ENCODE measurements at places on chromosomes 1 and 21.
A peak's percentile ranks its signal among the peaks of the same experiment; 100 is the strongest.

GRCh38 chr1:10263450-10264082 lies 53.2 kb downstream of the KIF1B start:
- DNase-seq, result no peak

DNA sequence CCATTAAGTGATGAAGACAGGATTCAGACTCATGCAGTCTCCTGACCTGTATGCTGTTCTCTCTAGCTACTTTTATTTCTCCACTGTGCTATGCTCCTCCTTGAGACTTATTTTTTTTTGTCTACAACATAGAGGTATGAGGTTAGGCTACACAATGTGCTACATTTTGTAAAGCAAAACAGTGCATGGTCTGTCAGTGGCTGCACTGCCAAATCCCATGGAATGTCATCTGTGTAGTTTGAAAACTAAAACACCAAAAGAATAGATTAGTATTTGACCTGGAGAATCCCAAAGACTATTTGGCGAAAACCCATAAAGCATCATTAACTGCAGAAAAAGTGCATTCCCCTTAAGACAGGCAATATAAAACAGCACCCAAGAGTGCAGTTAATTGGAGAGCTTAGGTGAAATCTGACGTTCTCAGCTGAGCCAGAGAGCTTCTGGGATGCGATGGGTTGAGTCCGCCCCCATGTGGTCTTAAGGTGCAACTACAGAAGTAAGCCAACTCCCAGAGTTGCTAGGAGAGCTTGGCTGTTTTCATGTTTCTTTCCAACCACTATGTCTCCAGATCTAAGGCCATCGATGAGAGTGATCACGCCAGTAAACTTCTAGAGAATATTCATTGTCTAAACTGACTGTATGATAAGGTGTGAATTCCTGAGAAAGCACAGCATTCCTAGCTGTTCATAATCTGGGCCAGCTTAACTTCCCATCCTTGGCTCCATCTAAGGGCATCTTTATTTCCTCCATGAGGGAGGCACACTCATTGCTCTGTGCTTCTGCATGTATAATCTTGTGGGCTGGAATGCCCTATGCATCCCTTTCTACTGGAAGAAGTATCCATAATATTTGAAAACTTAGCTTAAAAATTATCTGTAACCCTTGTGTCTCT lies 20.7 kb upstream of the CYP2J2 start:
- DNase-seq, result peak; percentile 70

DNA sequence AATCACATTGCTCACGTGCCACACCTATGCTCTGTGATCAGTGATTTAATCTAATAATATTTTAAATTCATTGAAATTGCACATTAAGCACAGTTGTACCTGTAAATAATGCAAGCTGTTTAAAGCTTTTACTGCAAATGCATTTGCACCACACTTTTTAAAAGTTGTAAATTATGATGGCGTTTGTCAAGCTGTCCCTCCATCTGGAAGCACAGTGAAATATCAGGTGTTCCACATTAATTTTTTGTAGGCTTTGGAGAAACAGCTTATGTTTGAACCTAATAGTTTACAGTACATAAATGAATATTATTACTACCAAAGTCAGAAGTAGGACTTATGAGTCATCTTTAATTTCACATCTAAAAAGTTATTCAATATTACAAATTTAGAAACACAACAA lies 3.0 kb upstream of the DPYD start:
- no peak for DNase-seq

GRCh38 chr1:23692308-23692871 lies 784 bp downstream of the RPL11 start:
- no peak for DNase-seq

GRCh38 chr1:60136395-60136794 lies 62.8 kb upstream of the C1orf87 start:
- DNase-seq, result no peak

- peak; percentile 39 for DNase-seq
These were observed 16.2 kb upstream of the LIN9 start for GRCh38 chr1:226325178-226325577.

DNA sequence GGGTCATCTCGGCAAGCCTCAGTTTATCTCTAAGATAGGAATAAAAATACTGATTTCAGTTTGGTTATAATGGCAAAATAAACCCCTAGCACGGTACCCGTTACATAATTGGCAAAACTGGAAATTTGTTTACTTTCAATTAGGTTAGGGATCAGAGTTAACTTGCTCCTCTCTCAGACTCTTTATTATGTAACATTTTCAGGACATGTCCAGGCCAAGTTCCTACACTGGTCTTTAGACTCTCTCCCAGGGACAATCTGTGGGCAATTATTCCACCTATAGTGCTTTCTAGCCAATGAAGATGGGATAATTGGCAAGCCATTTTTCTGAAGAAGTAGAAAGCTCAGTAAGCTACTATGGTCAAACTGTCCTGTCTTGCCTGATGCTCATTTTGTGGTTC lies 189.4 kb downstream of the NEK7 start:
- no peak for DNase-seq

GRCh38 chr1:161198194-161198896 lies 509 bp downstream of the ADAMTS4 start:
- peak; percentile 48 for DNase-seq

DNA sequence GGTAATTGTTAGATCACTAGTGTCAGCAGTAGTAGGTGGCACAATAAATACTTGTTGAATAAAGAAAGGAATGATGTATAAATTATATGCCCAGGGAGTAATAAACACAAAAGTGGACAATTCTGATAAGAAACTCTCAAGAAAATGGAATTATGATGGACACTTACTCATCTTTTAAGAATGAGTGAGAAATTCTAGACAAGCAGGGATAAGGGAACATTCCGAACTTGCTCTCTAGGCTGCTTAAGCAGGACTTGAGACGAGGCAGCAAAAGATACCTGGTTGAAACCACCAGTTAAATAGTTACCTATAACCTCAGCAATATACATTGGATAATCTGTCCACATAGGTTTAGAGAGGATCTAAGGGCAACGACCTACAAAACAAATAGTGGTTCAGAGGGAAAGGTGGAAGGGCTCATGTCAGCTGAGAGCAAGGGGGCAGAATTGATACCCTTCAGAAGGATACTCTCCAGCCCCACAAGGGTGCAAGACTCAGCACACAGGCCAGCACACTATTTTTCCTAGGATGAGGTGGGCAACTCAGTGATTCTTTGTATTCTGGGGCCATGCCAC lies 46.3 kb downstream of the XCL2 start:
- no peak for DNase-seq

DNA sequence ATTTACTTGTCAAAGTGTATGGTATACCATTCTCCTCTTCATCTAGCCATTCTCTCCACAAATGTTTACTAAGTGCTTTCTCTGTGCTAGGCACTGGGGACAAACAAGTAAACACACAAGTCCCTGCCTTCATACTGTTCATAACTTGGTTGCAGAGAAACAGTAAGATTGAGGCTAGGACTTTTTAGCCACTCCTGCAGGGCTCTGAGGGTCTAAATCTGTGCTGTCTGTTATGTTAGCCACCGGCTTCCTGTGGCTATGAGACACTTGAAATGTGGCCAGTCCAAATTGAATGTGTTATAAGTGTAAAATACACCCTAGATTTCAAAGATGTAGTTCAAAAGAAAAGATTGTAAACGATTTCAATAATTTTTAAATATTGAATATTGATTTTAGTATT lies 50.2 kb downstream of the AZIN2 start:
- no peak for DNase-seq

- peak; percentile 98 for DNase-seq
These were observed 4.9 kb downstream of the SH3BGRL3 start for GRCh38 chr1:26284597-26285347.

DNA sequence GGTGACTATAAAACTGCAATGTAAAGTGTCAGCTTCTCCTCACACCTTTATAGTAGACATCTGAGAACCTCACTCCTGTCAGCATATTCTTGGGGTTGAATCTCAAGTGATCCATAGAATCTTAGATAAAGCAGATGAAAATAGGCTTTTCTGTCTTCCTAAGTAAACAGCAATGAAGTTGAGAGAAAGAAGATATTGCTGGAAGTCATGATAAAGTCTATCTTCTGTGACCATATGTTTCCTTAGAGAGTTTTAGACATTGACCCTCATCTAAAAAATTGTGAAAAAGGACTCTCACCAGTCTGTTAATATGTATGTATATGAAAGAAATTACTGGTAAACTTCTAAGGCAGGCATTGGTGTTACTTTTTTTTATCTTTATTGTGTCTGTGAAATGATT lies 66.8 kb downstream of the LIPI start:
- no peak for DNase-seq

- DNase-seq, result no peak
These were observed 91.3 kb downstream of the CATSPERE start for GRCh38 chr1:244552336-244552735.

DNA sequence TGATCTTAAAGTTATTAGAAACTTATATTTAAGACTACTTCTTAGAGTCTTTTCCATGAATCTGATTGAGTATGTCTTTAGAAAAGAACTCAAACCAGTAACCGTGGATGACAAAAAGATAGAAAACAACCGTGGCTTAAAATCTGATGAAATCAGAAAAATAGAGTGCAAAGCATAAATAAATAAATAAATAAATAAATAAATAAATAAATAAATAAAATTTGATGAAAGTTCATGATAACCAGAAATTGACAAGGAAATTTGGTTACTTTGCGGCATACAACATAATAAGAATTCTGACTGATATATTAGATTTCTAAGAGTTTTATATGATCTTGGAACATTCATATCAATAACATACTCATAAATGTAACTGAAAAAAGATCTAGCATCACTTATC lies 152.1 kb downstream of the AK5 start:
- DNase-seq, result no peak

DNA sequence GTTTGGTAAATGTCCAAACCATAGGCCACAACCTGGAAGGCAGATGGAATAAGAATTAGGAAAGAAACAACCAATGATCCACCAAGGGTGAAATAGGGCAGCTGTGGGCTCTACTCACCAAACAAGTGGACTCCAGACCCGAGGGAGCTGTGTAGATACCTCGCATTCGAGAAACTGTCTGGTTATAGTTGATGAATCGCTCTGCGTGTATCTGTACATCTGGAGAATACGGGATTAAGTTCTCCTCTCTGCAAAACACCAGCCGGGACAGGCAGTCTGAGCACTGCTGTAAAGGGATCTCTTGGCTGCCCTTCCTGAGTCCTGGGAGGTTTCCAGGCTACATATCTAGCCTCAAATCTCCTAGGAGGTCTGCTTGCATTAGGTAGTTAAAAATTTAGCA lies 9.4 kb upstream of the UBR4 start:
- DNase-seq, result no peak

DNA sequence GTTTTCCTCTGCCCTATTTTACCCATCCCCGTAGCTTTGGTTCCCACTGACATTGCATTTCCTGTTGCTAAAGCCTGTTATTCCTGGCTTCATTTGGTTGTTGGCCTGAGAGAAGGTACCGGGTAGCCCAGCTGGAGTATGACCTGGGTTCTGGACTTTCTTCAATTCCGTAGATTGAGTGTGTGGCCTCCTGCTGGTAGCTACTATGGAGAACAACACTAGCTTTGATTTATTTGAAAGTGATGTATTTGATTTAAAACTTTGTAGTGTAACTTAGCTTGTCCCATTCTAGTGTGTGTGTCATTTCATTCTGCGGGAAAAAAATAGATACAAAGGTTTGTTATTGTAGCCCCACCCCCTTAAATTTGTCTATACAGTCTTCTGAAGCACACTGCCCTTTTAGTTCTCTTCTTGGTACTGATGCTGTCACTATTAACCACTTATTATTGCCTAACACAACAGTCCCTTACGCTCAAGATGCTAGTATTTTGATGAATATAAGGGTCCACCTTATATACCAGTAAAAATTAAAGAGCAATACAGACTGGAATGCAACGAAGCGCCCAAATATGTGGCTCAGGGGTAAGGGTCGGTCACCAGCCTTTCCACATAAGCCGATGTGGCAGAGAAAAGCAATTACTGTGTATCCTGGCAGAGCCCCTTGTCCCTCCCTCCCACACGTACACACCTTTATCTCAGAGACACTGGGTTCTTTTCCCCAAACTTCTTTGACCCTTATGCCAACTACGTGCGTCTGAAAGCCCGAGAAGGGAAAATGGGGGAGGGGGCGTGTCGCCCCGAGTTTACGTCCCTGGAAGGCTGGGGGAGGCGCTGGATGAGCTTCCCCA lies 643 bp upstream of the MOV10 start:
- DNase-seq, result peak; percentile 80

- peak; percentile 71 for DNase-seq
These were observed 14.6 kb downstream of the NGF start for GRCh38 chr1:115323366-115324004.

- peak; percentile 16 for DNase-seq
These were observed 41.3 kb downstream of the AKNAD1 start for GRCh38 chr1:108815566-108815965.

DNA sequence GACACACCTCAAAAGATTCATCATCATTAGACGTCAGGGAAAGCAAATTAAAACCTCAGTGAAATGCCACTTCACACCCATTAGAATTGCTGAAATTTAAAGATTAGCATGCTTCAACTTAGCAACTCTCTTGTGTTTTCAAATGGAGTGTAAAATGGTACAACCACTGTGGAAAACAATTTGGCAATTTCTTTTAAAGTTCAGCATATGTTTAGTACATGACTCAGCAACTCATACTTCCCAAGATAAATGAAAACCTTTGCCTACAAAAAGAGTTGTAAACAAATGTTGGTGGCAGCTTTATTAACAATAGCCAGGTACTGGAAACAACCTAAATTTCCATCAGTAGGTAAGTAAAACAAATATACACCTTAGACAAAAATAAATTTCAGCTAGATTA lies 42.7 kb downstream of the ST3GAL3 start:
- peak; percentile 7 for DNase-seq

- peak; percentile 38 for DNase-seq
These were observed 15.3 kb downstream of the RCAN1 start for GRCh38 chr21:34599534-34600101.

GRCh38 chr1:244211559-244211944 lies 160.5 kb downstream of the ZBTB18 start:
- no peak for DNase-seq

- DNase-seq, result no peak
These were observed 14.1 kb downstream of the ROR1 start for GRCh38 chr1:63787875-63788274.

GRCh38 chr1:47507144-47507543 lies 69.3 kb downstream of the FOXD2 start:
- peak; percentile 15 for DNase-seq

Measured in ELR (cell line).